ENCODE measurements at places on chromosomes 2 and 18. TPM values are rescaled to one million over a fixed set of nuclear protein-coding genes. Genes with fewer than 3 reads are reported as not detected.
A peak's percentile ranks its signal among the peaks of the same experiment; 100 is the strongest.

- DNase-seq: peak; percentile 26
Measured at GRCh38 chr2:54722641-54723040, 821 bp upstream of the EML6 start.

DNA sequence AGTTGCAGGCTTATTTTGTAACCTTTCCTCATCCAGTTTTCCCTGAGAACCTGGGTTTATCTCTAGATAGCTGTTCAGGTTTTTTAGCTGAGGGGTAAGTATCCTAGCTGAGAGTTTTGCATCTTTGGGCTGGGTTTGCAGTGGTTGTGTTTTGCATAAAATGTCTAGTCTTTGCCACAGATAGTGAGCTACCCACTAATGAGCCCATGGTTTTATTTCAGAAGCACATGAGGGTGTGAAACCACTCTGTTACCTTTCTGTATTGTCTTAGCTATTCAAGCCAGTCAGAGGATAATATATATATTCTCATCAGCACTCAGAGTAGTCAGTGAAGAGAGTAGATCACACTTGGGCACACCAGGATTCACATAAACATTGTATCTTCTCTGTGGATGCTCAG, 24.6 kb upstream of the TXNDC2 start:
- DNase-seq: no peak

Gene CHN1
- polyA plus RNA-seq: 0.47 TPM

DNA sequence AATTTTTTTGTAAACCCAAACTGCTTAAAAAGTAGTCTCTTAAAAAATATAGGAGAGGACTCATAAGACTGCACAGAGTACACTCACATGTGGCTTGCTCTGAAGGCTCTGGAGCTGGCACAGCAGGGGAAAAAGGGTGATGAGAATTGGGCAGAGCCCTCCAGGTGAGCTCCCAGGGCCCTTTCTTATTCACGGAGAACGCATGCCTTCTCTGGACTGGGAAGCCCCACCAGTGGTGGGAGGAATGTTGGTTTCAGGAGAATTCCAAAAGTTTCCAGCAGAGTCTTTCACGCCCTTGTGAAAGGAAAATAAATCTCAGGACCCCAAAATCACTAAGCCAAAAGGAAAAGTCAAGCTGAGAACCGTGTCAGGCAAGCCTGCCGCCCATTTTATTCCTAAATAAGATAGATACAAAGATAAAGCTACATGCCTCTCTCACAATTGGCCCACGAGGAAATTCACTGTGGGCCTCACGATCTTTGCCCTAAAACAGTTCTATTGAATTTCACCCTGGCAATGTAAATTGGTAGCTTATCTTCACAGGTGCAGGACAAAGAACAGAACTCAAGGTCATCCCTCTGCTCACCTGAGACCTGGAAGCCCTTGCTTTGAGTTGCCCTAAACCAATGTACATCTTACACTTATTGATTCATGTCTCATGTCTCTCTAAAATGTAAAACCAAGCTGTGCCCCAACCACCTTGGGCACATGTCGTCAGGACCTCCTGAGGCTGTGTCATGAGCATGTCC, 15.5 kb upstream of the MC5R start:
- no peak for DNase-seq

- DNase-seq: no peak
Measured at GRCh38 chr18:11533513-11533890, 75.9 kb upstream of the SLC35G4 start.

Gene UCN
- 0.50 TPM for polyA plus RNA-seq

- no peak for DNase-seq
Measured at GRCh38 chr2:9780368-9781130, 62.7 kb upstream of the TAF1B start.

Gene CIAO1
- 41.7 TPM for polyA plus RNA-seq

- DNase-seq: no peak
Measured at GRCh38 chr2:33812707-33813106, 213.6 kb upstream of the FAM98A start.

DNA sequence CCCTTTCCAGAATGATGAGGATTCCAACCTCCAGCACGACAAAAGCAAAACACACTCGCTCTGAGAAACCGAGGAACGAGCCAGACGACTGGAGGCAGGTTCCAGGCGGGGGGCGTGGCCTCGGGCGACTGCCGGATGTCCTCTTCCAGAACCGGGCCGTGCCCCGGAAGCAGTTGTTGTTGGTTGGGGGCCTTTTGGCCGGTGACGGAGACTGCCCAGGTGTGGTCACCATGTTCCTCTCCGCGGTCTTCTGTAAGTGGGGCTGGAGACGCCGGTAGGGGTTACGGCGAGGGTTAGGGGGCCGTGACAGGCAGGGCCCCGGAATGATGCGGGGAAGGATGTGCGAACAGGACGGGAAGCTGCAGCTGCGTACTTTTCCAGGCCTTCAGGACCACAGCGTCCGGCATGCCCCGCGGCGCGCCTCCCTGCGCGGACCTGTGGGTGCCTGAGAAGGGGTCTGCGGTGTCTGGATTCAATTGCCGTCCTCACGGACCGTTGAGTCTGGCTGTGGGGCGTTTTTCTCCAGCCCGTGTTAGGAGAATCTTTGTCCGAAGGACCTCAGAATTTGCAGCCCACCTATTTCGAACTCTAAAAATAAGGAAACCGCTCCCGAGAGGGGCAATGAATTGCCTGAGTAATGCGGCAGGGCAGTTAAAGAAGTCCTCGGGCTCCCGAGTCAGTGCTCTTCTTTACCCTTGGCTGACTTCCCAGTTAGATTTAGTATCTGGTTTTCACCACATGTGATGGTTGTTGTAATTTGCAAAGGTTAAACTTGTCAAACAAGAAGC, at the start of gene MRPL33:
MRPL33 (plus strand) TSS at position 172 of the 788 bp plus-strand sequence; CDS start at position 231, 59 bp downstream.
- peak; percentile 91 for DNase-seq
